Activated T-cell treated with anti-CD3 and anti-CD28 coated beads, Interleukin-2, amount 50 U/mL, for 4 hours (primary cell): ENCODE measurements at places on chromosomes 2 and 18.

DNA sequence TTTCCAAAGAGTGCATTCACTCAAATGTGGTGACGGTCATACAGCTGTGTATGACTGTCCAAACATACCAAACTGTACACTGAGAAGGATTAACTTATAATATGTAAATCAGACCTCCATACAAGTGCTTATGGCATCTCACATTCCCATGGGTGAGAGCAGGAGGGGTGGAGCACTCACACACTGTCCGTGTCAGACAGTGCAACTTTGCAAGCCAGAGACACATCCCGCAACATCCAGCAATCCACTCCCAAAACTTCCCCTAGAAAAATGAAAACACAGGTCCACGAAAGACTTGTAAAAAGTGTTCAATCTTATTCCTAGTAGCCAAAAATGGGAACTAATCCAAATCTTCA, 36.4 kb downstream of the FAM168B start:
- DNase-seq = no peak

DNA sequence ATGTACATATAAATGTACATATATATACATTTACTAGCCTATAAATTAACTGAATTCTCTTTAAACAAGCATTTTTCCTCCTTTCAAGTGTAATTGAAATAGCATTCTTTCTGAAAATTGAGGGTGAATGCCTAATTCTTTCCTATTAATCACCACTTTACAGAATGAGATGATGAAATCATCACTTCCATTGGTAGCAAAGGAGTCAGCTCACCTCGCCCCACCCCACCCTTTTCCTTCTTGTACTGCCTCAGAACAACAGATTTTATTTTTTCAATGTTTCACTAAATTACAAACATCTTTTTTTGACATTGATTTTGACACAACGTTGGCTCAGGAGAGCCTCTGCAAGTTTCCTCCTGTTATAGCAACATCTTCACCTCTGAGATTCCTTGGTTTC, 181.9 kb upstream of the CDH7 start:
- DNase-seq = no peak

- DNase-seq = no peak
Observed at GRCh38 chr2:226760412-226761194, 39.0 kb downstream of the IRS1 start.

DNA sequence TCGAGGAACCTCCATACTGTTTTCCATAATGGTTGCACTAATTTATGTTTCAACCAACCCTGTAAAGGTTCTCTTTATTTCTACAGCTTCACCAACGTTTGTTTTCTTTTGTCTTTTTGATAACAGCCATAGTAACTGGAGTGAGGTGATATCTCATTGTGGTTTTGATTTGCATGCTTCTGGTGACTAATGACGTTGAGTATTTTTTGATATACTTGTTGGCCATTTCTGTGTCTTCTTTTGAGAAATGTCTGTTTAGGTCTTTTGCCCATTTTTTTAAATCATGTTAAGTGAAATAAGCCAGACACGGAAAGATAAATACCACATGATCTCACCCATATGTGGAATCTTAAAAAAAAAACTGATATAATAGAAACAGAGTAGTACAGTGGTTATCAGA, 74.8 kb upstream of the SMIM21 start:
- no peak for DNase-seq

- no peak for DNase-seq
Observed at GRCh38 chr2:237565974-237566373, 400 bp upstream of the PRLH start.

DNA sequence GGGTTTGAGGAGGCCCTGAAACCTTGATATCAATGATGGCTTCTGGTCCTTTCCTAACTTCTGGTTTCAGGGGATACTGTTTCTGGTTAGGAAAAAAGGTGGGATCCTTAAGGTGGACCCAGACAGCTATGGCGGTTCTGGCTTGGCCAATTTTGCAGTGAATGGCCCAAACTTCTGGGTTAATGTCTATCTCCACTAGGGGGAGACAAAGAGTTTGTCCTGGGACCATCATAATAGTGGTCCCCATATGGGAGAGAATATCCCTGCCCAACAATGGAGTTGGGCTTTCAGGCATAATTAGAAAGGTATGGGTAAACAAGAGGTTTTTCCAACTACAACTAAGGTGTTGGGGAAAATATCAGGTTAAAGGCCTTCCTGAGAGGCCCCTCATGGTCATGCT, 273.5 kb downstream of the CALCRL start:
- DNase-seq = no peak

- no peak for DNase-seq
Observed at GRCh38 chr2:52311862-52312261, 1279.9 kb upstream of the NRXN1 start.
